ENCODE measurements at places on chromosomes 5 and 9.
A peak's percentile ranks its signal among the peaks of the same experiment; 100 is the strongest.

GRCh38 chr9:21402386-21403251 is 6.3 kb upstream of the IFNA8 start:
- peak; percentile 50 for DNase-seq

DNA sequence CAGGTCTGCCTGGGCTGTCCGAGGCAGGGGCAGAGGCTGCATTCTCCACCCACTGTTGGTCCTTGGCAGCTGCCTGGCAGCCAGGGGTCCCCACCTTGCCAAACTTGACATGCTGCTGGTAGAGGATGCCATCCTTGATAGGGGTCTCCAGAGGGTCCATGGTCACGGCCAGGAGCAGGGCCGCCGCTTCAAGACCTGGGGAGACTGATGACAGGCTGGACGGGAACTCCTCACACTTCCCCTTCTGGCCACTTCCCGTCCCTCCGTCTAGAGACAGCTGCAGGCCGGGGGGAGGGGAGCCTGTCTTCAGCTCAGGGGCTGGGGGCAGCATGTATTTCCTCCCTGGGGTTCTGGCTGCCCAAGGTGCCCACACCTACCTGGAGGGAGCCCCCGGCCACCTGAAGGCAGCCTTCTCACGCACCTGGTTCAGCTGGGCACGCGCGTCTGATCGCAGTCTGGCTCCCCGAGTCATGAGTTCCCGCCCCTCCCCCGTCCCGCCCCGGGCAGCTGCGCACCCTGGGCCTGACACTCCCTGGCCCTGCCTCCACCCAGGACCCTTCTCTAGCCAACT is at the start of gene DOK3:
DOK3 (minus strand) TSS at position 446 of the 571 bp plus-strand sequence; CDS start at position 160, 286 bp downstream.
- DNase-seq, result no peak

- no peak for DNase-seq
Observed at GRCh38 chr5:68239487-68239886, 23.9 kb downstream of the PIK3R1 start.

DNA sequence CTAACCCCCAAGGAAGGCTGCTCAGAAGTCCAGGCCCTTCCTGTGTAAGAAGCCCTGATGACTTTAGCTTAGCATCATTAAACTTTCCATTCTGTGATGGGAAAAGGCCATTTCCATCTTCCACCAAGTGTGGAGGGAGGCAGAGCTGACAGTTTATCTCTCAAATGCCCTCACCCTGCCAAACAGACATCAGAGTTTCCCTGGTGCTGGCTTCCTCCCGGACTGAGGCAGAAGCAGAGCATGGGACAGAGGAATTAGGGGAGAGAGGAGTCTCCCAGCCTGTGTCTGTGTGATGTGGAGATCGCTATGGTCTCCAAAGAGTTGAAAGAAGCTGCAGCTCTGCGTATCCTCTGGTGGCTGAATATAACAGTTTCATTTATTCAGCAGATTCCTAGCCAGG is 57.4 kb upstream of the CTNNA1 start:
- no peak for DNase-seq

GRCh38 chr5:35354751-35355150 is 124.5 kb upstream of the PRLR start:
- DNase-seq, result no peak

DNA sequence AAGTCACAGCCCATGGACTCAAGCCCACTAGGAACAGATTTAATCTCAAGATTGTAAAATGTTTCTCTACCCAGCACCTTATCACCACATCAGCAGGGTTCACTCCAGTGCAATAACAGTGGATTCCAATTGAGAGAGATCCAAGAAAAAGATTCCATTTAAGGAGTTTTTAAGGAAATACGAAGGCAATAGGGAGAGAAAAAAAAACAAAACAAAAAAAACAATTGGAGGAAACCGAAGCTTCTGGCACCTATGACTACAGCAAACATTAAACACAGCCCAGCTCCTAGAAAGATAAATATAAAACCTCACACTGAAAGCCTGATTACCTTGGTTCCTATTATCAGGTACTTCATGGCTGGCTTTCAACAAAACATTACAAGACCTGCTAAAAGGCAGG is 192.7 kb downstream of the DAB2IP start:
- no peak for DNase-seq

- DNase-seq, result no peak
Observed at GRCh38 chr9:38119560-38120236, 50.7 kb upstream of the SHB start.
